ENCODE measurements at places on chromosomes 5 and 9.

DNA sequence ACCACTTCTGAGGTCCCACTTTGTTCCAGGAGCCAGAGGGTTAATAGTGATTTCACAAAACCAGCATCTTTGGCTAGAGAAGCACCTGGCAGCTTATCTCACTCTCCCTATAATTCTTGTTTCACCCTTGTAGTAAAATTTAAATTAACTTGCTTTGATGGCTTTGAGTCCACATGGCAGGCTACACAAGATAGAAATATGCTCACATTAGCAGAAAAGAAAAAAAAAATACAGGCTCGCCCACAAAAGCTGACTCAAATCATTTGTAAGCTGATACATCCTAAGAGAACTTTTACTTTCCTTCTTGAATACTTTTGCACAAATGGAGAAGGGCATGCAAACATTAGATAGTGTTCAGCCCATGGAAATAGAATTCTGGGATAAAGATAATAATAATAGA, 36.2 kb downstream of the TNFSF15 start:
- no peak for DNase-seq

DNA sequence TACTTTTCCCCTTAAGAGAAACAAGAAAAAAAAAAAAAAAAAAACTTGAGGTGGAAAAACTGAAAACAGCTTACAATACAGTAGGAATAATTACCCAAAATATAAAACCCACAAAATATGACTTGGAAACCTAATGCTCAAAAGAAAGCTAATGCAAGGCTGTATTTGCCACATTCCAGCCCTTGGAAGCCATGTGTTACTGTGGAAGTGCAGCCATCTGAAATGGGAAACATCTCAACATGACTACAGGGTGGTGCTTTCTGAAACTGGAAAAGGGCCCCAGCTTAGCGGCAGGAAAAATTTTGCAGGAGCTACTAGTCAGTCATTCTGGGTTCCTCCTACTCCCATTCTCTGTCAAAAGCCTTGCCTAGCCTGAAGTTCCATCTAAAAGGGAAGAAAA, 20.4 kb downstream of the CDK5RAP2 start:
- DNase-seq = no peak

GRCh38 chr5:74641735-74642542, 1.4 kb upstream of the ENC1 start:
- no peak for DNase-seq

- DNase-seq = no peak
Measured at GRCh38 chr5:1706021-1706420, 93.6 kb downstream of the MRPL36 start.

DNA sequence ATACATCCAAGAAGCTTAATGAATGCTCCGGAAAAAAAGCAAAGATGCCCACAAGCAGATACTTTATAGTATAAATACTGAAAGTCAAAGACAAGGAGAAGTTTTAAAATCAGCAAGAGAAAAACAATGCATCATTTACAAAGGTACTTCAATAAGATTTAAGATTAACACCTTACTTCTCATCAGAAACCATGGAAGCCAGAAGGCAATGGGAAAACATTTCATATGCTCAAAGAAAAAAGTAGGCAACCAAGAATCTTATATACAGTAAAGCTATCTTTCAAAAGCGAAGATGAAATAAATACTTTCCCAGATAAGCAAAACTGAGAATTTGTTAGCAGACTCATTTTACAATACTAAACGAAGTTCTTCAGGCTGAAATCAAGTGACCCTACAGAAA, 51.1 kb downstream of the ABHD17B start:
- DNase-seq = no peak

DNA sequence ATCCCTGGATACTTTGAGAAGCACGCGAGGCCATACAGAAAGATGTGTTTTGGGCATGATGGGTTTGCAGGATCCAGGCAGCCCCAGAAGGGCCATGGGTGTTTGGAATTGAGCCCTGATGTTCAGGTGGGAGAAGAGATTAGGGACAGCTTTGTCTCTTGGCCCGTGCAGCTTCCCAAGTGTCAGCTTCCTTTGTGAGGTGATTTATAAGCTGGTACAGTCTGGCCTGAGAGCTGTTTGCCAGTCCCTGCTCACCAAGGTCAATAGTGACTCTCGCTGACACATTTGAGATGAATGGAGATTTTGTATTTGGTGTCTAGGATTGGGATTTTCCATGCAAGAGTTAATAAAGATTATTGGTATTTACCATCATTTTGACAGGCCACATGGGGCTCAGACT, 165.9 kb downstream of the ICE1 start:
- DNase-seq = no peak

DNA sequence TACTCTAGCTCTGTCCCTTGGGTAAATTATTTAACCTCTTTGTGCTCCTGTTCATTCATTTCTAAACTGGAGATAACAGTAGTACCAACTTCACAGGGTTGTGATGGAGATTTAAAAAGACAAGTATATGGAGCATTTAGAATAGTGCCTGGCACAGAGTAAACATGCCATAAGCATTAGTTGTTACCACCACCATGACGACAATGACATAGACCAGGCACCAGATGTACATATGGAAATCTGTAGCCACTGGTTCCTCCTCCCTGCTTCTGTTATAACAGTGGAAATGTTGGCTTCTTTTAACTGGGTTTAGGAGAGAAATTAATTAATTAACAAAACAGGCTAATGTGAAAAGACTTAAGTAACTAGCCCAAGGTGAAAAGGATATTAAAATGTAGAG, 217.5 kb downstream of the DENND1A start:
- no peak for DNase-seq

DNA sequence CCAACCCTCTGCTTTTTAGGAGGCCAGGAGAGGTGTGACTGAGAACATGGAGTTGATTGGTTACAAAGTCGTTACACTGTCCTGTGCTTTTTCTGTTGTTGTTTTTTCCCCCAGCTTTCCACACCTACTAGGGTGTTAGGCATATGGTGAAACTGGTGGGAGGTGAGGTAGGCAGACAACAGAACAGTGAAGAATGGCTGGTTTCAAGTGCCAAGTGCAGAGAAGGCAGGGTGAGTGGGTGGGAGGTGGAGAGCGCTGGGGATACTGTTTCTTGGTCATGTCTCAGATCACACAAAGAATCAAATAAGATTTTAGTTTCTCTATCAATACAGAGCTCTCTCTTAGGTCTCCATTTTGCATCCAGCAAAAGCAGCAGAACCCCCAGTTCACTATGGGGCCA, 2.2 kb upstream of the SPTAN1 start:
- peak; percentile 35 for DNase-seq

- DNase-seq = peak; percentile 34
Measured at GRCh38 chr5:149442563-149443182, 63.6 kb upstream of the IL17B start.

- DNase-seq = no peak
Measured at GRCh38 chr5:2912741-2913140, 161.3 kb upstream of the IRX2 start.

GRCh38 chr5:163649514-163649913, 144.1 kb downstream of the MAT2B start:
- no peak for DNase-seq

DNA sequence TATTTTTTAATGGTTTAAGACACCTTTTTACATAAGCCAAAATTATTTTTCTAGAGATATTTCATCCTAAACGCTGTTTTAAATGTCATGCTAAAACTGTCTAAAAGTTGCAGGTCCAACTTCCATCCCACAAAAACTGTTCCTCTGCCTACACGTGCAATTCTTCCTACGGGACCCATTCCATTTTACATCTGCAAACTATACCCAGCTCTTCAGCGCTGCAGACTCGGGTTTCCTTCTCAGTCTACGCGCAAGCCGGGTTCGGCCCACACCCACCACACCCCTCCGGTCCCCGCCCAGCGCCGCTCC, 8.7 kb downstream of the RANBP6 start:
- DNase-seq = no peak

DNA sequence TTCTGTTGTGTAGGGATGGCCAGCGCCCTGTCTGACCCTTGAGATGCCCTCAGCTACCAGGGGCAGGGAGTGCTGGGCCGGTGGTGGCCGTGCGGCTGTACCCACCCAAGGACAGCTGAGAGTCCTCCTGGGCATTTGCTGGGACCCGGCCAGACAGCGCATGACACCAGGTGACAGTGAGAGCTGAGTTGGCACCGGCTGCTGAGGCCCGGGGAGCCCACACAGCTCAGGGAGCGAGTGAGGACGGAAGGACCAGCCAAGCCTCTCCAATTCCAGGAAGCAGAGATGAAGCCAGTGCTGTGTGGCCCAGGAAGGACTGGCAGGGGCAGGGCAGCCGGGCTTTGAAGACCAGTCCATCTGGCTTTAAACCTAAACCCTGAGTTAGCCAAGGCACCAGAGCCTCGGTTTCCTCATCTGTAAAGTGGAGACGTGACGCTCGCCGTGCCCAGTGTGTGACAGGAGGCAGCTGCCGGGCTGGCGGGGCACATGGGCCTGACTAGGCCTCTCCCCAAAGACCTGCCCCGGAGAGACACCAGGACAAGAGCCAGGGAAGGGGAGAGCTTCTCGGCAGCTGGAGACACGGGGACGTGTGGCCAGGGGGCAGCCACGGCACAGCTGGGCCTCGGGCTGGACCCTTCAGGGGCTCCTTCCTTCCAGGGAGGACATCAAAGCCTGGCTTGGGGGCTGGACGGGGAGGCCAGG, 3.0 kb upstream of the AGPAT2 start:
- DNase-seq = no peak

DNA sequence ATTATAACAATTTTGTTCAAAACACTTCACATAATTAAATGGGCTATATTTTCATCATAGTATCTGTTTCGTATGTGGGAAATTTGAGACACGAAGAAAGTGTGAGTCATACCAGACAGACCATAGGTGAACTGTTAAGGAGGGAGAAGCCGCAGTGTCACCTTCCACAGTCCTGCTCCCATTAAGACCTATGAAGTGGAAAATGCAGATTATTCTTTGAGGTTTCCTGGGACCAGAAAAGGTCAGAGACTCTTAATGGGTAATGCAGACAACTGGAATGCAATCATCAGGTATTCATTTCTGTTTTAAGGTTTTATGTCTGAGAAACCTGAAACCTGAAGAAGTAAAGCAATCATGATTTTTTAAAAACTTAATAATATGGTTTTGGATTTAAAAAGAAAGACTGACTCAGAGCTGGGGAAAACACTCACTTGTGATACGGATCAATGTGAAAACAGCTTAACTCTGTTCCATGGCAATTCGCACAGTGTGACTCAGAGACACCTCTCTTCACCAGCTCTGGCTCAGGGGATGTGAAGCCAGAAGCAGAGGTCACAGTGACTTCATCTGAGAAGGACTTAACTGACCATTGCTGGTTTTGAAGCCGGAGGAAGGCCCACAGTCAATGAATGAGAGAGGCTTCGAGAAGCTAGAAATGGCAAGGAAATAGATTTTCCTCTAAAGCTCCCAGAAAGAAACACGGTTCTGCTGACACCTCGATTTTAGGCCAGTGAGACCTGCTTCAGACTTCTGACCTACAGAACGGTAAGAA, 17.2 kb upstream of the GCNT1 start:
- peak; percentile 42 for DNase-seq

- DNase-seq = no peak
Measured at GRCh38 chr5:6483880-6484382, 35.3 kb downstream of the UBE2QL1 start.

- DNase-seq = no peak
Measured at GRCh38 chr9:112475318-112475717, 11.3 kb upstream of the KIAA1958 start.

- DNase-seq = no peak
Measured at GRCh38 chr9:119375892-119376291, 6.7 kb upstream of the BRINP1 start.

DNA sequence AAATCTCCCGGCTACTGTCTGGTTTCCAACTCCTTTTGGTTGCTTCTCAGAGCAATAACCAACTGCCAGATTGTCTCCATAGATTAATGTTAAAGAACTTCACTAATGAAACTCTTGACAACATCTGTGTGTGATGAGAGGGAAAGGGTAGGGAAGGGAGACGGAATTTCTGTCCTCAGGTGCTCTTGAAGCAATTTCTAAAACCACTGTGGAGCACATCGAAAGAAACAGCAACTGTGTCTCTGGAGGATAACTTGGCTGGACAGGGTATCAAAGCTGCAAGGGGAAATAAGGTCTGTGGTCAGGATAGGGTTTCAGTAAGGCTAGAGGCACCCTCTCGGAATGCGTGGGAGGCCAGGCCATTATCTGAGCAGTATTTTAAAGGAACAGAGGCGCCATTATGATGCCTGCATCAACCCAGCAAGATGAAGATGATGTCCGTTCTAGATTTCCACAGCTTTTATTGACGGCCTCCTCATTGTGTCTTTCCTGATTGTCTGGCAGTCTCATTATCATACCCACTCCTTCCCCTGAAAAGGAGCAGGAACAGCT, 76.6 kb downstream of the RORB start:
- DNase-seq = no peak

- no peak for DNase-seq
Measured at GRCh38 chr5:5969942-5970483, 408.3 kb downstream of the MED10 start.

GRCh38 chr9:73006986-73007385, 54.1 kb upstream of the ALDH1A1 start:
- no peak for DNase-seq

DNA sequence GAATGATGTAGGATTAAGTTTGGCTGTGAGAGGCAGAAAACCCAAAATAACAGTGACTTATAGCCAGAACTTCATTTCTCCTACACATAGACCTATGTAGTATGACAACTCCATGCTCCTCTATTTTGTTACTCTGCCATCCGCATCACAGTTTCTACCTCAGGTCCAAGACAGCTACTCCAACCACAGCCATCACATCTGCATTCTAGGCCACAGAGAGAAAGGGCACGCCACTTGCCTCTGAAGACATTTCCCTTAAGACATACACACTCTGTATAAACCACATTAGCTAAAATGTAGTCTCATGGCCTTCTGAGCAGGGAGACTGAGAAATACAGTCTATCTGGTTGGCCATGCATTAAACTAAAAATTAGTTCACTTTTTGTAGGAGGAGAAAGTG, 10.0 kb downstream of the SPINK4 start:
- DNase-seq = no peak

DNA sequence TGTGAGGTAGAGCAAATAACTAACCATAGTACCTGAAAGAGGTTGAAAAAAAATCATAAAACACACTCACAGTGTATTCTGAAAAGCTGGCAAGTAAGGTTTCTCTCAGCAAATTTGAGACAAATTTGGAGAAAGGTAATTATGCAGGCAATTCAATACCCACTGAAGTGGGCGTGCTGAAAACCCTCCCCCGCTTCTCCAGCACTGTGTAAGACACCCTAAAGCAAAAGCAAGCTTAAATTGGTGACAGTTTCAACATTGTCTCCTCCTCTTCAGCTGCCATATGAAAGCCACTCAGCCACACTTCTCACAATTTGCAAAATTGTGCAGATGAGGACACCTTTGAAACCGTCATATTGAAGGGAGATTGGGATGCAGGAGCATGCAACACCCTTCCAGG, 322.3 kb upstream of the CDH6 start:
- no peak for DNase-seq

DNA sequence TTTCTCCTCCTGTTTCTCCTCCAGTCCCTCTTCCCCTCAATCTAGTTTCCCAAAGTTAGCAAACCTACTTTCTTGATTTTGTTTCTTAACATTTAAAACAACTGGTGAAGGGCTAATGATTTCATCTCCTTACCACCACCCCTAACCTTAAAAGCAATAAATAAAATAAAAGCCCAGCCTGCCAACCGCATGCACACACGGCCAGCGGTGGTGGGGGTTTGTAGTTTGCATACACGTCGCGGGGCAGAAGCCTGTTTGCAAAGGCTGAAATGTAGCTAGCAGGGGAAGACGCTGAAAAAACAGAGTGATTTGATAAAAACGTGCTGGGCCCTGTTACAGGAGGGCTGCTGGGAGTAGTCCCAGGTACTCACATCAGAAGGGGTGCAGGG, 1.9 kb upstream of the DMRT2 start:
- no peak for DNase-seq
